Naive thymus-derived CD8-positive, alpha-beta T cell (primary cell): ENCODE measurements at places on chromosomes 6 and 20. TPM values are rescaled to one million over a fixed set of nuclear protein-coding genes. Genes with fewer than 3 reads are reported as not detected.

DNA sequence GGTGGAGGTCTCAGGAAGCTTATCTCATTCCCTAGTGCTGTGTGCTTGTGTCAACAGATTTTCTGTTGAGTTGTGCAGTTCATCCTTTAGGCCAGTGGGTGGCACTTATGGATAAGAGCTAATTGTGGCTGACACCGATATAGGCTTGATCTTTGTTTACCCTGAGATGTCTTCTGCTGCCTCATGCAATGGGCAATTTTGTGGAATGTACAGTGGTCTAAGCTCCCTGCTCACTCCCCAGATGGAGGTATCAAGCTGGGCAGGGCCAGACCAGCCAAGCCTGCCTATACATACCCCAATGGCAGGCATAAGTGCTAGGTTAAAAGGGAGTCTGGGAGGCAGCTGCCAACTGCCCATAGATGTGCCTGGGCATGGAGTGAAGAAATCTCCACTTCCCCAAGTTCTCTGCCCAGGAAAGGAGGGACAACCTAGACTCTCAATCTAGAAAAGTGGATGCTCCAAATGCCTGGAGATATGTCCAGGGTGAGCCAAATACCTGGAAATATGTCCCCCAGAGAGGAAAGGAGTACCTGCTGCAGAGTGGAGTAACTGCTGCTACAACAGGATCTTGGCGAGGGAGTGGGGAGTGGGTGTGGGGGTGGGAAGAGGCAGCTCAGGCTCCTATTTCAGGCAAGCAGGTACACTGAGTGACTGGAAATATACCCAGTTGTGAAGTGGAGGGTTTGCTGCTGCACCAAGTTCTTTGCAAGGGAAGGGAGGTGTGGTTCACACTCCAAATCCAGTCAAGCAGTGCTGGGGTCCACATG lies 53.2 kb upstream of the ARG1 start:
- H3K27me3 ChIP-seq = no peaks in the 10 kb centered on the region
- H3K4me1 ChIP-seq = peaks cover 18% of the 10 kb centered on the region
- DNase-seq = peak; percentile 43
- H3K4me3 ChIP-seq = no peak overlapping the region

The ANGPT4 gene
- not detected for total RNA-seq

The CCDC170 gene
- not detected for total RNA-seq

DNA sequence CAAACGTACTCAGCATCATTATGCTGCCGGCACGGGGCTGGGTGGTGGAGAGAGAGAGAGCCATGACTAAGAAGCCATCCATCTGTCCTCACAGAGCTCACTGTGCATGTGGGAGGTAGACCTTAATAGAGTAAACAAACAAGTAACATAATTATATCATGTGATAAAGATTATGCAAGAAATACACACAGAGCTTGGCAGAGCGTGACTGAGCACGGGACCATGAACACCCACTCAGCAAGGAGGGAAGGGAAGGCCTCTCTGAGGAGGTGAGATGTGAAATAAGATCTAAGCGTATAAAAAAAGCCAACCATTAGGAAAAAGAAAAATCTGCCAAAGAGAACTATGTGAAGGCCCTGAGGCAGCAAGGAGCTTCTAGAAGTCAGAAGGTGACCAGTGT lies 207.5 kb downstream of the PTPRT start:
- no peak overlapping the region for H3K4me3 ChIP-seq
- DNase-seq = no peak
- H3K4me1 ChIP-seq = no peaks in the 10 kb centered on the region
- no peaks in the 10 kb centered on the region for H3K36me3 ChIP-seq
- H3K27ac ChIP-seq = no peak overlapping the region

GRCh38 chr20:6769903-6770785 lies 2.7 kb downstream of the BMP2 start:
- DNase-seq = no peak
- peaks cover 6% of the 10 kb centered on the region for H3K36me3 ChIP-seq
- peaks cover 21% of the 10 kb centered on the region for H3K27me3 ChIP-seq
- peaks cover 14% of the 10 kb centered on the region for H3K4me1 ChIP-seq
